GM12878 (cell line): ENCODE measurements at places on chromosomes 11 and 22. TPM values are rescaled to one million over a fixed set of nuclear protein-coding genes. Genes with fewer than 3 reads are reported as not detected.

Gene LRRC74B
- not detected in 2 replicates for total RNA-seq

Gene OR5M10
- total RNA-seq = not detected in 2 replicates

Gene CDC42BPG
- total RNA-seq = 0.36 and 0.45 TPM in 2 replicates

Gene APOBEC3B
- 24.3 and 26.3 TPM in 2 replicates for total RNA-seq

Gene GLYAT
- total RNA-seq = 0.18 TPM in 1 of 2 replicates, not detected in the other

Gene SCN3B
- not detected in 2 replicates for total RNA-seq

Gene KRTAP5-10
- total RNA-seq = not detected in 2 replicates

Gene SLC6A5
- total RNA-seq = not detected in 2 replicates

Gene LAYN
- 0.11 TPM in 1 of 2 replicates, not detected in the other for total RNA-seq

Gene CRYBB2
- not detected in 2 replicates for total RNA-seq

Gene POU2AF2
- not detected in 2 replicates for total RNA-seq

Gene GAL3ST3
- not detected in 2 replicates for total RNA-seq

Gene EFCAB6
- total RNA-seq = 0.16 and 0.36 TPM in 2 replicates
